ENCODE measurements at places on chromosomes 6 and 20.

GRCh38 chr6:7086488-7086887 is 21.3 kb upstream of the RREB1 start:
- no peak for DNase-seq

GRCh38 chr6:150573041-150573681 is 26.5 kb upstream of the PLEKHG1 start:
- no peak for DNase-seq

DNA sequence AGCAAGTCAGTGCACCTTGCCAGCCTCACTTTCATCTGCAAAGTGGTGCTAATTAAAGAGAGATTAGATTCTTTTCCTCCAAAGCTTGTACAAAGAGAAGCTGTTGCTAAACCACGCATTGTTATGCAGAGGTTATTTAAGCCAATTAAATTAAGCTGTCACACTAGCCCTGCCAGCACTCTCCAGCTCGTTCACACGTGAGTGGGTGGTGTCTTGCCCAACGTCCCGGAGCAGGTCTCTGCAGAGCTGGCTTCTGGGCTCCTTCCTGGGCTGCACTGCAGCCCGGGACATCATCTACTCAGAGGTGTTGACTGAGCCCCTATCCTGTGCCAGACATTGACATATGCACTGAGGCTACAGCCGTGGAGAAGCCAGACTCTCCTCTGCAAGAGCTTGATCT is 401.6 kb upstream of the SULF2 start:
- DNase-seq = no peak

- no peak for DNase-seq
Measured at GRCh38 chr6:89731924-89732567, 87.5 kb downstream of the MDN1 start.

GRCh38 chr6:3013486-3013885 is 13.8 kb downstream of the NQO2 start:
- DNase-seq = no peak

GRCh38 chr6:16712931-16713484 is 48.3 kb downstream of the ATXN1 start:
- peak; percentile 71 for DNase-seq

- no peak for DNase-seq
Measured at GRCh38 chr6:12068899-12069557, 56.9 kb downstream of the HIVEP1 start.

DNA sequence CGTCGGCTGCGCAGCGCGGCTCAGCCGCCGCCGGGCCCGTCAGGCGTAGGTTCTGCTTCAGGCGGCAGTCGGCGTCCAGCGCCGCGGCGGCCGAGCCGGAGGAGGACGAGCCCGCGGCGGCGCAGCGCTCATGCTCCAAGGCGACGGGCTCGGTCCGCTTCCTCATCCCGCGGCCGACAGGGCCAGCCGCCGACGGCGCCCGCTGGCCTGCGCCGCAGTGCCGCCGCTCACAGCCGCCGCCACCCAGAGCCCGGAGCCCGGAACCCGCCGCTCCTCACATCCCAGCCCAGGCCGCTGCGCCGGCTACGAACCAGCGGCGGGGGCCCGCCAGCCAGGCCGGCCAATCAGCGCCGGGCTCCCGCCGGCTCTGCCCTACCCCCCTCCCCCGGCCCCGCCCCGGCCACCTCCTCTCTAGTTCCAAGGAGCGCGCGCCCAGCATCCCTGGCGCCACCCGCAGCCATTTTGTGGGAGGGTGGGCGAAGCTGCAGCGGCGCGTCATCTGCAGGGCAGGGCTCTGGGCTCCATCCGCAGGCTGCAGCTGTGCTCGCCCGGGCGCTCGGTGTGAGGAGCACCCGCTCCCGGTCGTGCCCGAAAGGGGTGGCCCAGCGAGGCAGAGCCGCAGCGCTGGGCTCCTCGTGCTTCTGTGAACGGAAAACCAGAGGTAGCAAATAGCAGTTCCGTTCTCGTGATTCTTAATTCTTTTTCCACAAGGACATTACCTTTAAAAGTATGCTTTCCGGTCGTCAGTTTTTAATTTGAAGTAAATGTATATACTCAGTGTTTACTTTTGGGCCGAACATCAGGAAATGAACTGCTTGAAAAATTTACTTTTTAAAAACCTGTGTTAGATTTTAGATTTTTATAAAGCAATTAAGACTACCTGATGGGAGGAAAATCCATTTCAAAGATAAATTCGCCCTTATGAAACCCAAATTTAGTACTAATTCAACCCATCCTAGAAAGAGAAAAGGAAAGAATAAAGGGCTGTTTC is at the start of gene ABHD12:
TSS of gene ABHD12 (minus strand) at position 298 of the 991 bp plus-strand sequence. CDS start at position 166, 132 bp downstream.
- peak; percentile 81 for DNase-seq

DNA sequence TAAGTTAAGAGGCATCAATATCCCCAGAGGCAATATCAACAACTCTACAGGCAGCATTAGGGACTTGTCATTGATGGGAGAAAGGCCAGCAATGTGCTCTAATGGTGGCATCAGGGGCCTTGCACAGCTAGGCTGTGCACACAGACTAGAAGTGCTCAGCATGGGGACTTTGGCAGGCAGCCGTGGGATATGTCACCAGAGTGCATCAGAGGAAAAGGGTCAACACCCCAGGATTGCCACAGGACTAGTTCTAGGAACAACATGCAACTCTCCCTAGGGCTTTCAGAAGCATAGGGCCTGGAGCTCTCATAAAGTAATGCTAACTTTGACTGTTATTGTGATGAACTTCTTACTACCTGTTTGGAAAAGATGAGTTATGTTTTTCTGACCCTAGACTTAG is 32.2 kb upstream of the OSTM1 start:
- DNase-seq = no peak

DNA sequence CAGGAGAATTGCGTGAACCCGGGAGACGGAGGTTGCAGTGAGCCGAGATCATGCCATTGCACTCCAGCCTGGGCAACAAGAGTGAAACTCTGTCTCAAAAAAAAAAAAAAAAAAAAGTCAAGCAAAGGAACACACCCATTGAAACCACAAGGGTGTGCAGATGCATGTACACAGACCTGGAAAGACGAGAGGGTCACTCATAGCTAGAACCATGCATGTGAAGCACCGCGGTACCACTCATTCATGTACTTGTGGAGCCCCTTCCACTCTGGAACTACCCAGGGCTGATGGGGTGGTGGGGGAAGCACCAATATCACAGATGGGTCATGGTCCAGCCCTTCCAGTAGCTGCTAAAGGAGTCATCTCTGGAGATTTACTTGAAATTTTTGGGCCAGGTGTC is 7.4 kb upstream of the TJAP1 start:
- DNase-seq = no peak

- DNase-seq = no peak
Measured at GRCh38 chr6:2485116-2485515, 239.7 kb upstream of the GMDS start.

- DNase-seq = no peak
Measured at GRCh38 chr6:51704932-51705540, 382.4 kb downstream of the PKHD1 start.

DNA sequence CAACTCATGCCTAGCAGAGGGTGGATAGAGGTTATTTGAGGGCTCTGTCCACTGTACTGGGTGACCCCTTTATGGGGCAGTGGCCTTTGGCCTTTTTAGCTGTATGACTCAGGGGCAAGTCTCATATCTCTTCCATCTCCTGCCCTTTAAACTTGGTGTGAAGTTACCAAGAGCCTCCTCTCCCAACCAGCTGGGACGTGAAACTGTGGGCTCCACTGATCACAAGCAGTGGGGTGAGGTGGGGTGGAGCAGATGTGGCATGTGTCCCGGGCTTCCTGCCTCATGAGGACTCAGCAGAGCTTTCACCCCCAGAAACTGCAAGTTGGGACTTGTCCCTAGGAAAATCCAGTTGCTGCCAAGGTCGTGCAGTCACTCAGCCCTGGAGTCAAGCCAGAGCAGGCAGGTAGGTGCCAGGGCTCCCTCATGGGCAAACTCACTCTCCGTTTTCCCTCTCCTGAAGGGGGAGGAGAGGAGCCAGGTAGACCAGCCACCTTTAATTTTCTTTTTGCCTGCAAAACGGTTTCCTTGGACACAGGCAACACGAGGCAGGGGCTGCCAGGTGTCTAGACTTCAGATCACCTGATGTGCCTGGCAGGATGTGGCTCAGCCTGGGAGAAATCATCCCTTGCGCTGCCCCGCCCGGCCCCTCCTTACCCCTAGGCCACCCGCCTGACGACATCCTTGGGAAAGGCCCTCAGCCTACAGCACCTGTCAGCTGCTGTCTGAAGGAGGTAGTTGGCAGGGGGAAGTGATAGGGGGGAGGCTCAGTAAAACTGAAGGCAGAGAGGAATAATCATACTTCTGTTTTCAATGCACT is 4.0 kb downstream of the CDKN1A start:
- peak; percentile 80 for DNase-seq

DNA sequence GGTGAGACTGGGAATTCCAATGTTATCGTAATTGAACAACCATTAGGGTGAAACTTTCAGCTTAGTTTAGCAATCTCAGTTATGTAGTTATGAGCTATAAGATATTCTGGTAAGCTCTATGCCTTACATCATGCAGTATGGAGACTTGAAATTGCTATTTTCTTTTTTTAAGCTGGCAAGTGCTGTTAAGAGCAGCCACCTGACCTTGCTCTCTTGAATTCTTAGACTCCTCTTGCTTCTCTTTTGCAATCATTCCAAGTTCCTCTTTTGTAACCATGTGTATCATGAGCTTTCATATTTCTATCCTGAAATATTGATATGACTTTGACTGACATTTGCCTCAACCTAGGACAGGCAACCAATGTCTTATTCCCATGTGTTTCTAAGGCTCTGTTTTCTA is 446.3 kb upstream of the SLC35B3 start:
- peak; percentile 47 for DNase-seq

DNA sequence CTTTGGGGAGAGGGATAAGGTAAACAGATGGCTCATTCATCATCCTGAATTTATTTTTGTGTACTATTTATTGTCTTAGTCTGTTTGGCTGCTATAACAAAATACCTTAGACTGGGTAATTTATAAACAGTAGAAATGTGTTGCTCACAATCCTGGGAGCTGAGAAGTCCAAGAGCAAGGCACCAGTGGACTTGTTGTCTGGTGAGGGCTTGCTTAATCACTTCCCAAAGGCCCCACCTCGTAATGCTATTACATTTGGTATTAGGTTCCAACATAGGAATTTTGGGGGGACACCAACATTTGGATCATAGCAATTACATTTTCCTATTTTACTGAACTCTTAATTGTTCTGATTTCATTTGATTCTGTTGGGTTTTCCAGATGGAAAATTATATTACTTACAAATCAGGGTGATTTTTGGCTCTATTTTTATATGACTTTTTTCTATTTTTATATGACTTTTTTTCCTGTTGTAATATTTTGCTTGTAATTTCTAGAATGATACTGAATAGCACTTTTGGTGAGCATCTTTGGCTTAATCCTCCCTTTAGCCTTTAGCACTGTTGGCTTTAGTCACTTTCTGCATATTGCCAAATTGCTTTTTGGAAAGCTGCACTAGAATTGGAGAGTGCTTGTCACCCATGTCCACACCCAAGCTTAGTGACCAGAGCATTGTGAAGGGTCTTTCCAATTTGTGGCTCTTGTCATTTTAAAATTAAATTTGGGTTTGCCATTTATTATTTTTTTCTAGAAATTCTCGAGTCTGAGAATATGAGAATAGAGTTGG is 43.7 kb upstream of the TULP4 start:
- no peak for DNase-seq

- no peak for DNase-seq
Measured at GRCh38 chr6:75128878-75129570, 76.8 kb downstream of the COL12A1 start.

- DNase-seq = no peak
Measured at GRCh38 chr6:55265409-55266114, 61.7 kb upstream of the GFRAL start.

DNA sequence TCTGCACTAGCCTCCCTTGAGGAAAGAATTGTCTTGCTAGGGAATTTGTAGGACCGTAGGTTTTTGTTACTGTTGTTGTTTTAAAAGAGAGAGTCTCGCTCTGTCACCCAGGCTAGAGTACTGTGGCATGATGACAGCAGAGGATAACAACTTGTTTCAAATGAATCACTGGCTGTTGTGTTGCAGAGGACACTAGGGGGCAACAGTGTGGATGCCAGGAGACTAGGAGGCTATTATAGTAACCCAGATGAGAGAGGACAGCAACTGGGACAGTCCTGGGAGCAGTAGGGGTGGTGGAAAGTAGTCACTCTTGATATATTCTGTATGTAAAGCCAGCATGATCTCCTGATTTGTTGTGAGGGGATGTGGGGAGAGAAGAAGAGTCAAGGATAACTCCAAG is 41.8 kb upstream of the LAMA4 start:
- DNase-seq = no peak

- no peak for DNase-seq
Measured at GRCh38 chr6:15796130-15796771, 133.4 kb upstream of the DTNBP1 start.

DNA sequence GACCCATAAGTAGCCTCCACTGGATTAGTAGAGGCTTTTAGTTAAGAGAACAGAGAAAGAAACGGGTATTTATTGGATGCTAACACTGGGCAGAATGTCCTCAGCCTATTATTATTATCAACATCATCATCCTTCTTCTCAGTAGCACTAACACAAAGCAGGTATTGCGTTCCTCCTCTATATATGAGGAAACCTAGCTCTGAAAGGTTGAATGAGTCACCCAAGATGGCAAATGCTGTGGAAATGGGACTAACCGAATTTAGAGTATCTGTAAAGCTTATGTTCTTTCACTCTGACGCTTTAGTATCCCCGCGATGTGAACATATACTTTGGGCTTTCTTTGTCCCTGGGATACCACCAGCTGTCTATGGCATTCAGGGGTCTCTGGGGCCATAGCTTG is 77.0 kb downstream of the ADTRP start:
- DNase-seq = no peak

- no peak for DNase-seq
Measured at GRCh38 chr20:64224351-64225170, 31.0 kb upstream of the PCMTD2 start.

DNA sequence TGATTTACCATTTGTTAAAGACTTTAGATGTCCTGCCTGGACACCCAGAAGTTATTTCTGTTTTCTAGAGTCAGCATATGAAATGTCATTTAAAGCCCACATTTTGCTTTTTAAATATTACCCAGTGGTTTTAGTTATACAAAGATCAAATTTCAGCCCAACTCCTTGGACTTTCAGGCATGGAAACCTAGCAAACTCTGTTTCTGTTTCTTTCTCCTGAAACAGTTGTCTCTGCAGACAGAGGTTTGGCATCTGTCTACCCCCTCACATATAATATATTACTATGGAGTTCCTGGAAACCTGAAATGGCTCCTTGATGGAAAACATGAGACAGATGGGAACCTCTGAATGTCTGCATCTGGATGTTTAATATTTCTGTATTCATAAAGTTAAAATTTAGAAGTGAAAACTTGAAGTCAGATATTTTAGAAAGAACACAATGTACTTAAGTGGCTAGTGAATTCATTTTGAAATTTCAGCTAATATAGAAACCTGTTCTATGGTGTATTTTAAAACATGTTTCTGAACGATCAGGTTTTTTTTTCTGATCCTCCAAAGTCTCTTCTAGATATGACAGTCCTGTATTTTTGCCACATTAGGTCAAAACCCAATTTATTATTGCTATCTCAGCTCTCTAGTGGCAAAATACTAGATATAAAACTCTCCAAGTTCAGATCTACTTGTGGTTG is 743.3 kb downstream of the CD109 start:
- no peak for DNase-seq

- DNase-seq = no peak
Measured at GRCh38 chr6:140044626-140045025, 670.2 kb upstream of the CITED2 start.

GRCh38 chr6:23696992-23697391 is 429.0 kb upstream of the NRSN1 start:
- DNase-seq = no peak
